NCI-H2107 (cell line): ENCODE measurements at places on chromosomes 3 and 15.
A peak's percentile ranks its signal among the peaks of the same experiment; 100 is the strongest.

DNA sequence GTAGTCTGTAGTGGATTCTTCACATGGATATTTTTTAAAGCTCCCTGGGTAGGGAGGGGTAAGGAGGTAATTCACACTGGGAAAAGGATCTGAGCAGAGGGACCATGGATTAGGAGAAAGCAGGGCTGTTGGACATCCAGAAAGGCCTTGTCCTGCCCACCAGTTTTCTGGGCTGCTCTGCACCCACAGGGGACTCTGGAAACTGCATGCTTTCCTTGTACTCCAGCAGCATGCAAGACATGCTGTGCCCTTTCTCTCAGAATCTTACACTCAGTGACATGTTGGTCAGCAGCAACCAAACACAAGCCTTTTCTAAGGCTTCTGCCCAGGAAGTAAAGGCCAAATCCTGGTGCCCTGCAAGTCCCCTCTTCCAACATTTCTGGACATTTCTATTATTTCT is 2.5 kb upstream of the FBN1 start:
- no peak for DNase-seq

GRCh38 chr3:11558002-11558401 is 85.7 kb downstream of the VGLL4 start:
- DNase-seq = no peak

DNA sequence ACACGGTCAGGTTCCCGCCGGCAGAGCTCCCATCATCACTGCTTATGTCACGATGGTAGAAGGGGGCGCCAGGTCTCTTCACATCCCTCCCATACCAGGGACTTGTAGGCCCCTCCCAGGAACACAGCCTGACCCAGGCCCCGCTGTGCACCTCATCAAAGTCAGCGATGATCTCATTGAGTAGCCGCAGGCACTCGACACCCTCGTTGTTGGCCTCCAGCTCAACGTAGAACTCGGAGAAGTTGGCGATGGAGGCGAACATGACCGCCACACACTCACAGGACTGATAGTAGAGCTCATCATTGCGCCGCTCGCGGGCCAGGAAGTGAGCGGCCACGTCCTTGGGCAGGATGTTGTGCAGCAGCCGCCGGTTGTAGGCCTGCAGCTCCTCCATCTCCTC is 89.2 kb downstream of the SEC22A start:
- no peak for DNase-seq

DNA sequence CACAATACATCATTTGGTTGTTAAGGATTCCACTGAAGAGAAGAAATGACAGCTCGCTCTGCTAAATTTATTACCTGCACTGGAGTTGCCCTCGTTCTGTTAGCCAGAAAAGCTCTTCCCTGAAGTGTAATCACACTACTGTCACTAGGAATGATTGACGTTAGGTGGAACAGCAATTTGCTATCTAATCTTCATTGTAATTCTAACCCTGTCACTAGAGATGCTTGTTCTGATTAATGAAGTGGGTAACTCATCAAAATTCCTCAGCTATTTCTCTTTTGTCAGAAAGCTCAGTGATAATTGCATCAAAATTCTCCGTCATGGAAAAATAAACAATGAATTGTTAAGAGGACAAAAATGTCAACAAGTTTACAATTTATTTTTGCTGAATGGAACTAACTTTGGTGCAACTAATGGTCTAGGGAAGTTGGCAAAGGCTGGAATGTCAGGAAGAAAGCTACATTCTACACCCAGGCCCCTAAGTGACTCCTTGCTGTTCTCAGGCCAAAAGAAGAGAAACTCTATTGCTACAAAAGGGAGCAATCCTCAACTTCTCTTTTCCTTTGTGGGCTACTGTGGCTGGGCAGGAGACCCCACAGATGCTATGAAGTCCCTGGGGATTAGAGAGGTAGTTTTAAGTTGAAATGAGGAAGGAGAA is 34.1 kb downstream of the CCDC191 start:
- DNase-seq = no peak

DNA sequence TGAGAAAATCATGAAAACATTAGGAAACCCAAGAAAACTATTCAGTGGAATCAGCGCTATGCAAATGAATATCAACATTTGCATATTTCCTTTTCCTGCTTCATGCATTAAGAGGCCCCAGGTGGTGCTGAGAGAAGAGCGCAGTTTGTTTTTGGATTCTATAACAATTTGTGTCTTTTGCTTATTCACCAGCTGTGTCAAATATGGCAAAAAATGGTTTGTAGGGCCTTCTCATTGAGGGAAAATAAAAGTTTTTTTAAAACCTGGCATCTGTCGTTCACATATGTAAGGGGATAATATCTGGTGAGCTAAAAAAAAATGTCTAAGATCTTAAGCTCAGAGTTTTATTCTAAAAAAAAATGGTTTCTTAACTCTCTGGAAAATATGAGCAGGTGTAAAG is 122.5 kb upstream of the ROBO2 start:
- no peak for DNase-seq

- DNase-seq = no peak
These were observed 77.4 kb downstream of the MB21D2 start for GRCh38 chr3:192840143-192840836.

- DNase-seq = peak; percentile 88
These were observed 284.2 kb upstream of the ATP11B start for GRCh38 chr3:182508919-182509711.

DNA sequence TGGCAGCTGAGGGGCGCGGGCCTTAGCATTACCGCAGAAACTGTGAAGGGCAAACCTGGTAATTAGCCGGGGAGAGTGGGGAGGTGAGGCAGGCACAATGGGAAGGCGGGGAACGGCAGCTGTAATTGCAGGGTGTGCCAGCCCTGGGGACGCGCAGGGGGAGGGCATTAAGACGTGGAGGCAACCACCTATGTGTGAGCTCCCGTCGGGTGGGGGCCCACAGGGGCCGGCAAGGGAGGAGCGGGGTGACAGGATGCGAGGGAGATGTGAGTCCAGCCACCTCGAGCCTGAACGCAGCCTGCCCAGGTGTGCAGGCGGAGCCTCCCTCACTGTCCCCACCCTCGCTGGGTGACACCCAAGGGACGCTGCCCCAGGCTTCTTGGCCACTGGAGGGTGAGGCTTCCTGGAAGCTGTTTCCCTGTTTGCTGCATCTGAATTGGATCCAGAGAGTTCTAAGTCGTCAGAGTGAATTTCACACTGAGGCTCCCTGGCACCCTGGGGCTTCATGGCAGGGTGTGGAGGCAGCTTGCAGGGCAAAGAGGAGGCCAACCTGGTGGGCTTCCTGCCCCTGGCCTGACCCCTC is 130.6 kb upstream of the MEF2A start:
- DNase-seq = peak; percentile 16

DNA sequence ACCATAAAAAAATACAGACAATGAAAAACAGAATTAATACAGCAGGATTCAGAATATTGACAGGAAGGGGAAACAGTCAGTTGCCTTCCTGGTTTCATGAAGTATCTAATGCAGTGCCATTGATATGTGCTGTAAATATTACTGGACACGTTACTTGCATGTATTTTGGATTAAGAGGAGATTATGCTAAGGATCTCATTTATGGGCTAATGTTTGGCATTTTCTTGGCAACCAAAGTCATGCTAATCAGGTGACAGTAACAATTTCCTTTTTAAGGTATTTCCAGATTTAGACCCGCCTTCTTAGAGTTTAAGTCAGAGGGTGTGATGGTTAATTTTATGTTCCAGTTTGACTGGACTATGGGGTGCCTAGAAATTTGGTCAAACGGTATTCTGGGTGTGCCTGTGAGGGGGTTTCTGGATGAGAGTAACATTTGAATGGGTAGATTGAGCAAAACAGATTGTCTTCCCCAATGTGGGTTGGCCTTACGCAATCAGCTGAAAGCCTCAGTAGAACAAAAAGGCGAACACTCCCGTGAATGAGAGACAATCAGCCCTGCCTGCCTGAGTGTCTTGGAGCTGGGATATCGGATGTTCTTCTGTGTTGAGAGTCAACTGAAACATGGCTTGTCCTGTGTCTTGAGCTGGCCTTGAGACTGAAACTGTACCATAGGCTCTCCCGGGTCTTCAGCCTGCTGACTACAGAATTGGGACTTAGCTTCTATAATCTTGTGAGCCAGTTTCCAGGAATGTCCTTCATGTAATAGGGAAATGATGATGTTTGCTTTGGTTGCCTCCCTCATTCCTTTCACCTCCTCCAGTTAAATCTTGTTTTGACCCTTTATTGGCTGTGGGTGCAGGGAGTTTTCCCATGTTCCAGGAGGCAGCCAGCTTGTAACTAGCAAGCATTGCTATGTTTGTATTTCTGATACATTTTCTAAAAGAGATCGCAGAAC is 10.5 kb downstream of the SQOR start:
- DNase-seq = no peak

DNA sequence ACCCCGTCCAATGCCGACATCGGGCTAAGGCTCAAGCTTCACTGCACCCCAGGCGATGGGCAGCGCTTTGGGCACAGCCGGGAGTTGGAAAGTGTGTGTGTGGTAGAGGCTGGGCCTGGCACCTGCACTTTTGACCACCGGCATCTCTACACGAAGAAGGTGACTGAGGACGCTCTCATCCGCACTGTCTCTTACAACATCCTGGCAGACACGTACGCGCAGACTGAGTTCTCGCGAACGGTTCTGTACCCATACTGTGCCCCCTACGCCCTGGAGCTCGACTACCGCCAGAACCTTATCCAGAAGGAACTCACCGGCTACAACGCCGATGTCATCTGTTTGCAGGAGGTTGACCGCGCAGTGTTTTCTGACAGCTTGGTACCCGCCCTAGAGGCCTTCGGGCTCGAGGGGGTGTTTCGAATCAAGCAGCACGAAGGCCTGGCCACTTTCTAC is 1.0 kb downstream of the PDE12 start:
- no peak for DNase-seq

- no peak for DNase-seq
These were observed 145.8 kb upstream of the THRB start for GRCh38 chr3:24640330-24640877.

DNA sequence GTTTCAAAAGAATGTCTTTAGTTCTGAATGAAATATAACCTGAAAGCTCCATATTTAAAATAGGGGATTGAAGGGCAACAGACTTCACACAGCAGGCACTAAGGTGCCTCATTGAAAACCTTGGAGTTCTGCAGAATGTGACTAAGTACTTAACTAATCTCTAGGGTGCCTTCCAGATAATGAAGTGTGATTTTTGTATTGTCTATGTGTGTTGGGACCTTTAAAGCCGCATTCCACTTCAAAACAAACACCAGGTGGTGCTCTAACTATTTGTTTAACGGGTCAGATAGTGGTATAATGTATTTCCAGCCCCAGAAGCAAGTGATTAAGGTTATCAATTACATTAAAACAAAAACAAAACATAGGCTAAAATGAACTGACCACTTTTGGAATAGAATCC is 28.0 kb downstream of the TFG start:
- DNase-seq = no peak

- DNase-seq = no peak
These were observed 2.8 kb upstream of the THSD4 start for GRCh38 chr15:71112429-71112828.

GRCh38 chr3:148062590-148062989 is 635.1 kb upstream of the AGTR1 start:
- DNase-seq = no peak

DNA sequence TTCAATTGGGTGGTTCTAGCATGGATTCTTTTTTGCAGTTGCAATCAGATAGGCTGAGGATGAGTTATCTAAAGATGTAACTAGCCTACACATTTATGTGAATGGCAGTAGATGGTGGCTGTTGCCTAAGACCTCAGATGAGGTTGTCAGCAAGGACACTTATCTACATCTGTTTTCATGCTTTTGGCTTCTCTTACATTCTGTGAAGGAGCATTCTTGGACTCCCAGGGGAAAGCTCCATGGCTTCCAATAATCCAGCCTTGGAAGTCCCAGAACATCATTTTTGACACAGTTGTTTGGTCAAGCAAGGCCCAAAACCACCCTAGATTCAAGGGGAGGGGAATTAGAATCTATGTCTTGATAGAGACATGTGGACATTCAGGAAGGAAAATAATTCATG is 332.2 kb upstream of the RBMS3 start:
- no peak for DNase-seq

- DNase-seq = no peak
These were observed 14.0 kb downstream of the VPS13C start for GRCh38 chr15:62046078-62046743.

DNA sequence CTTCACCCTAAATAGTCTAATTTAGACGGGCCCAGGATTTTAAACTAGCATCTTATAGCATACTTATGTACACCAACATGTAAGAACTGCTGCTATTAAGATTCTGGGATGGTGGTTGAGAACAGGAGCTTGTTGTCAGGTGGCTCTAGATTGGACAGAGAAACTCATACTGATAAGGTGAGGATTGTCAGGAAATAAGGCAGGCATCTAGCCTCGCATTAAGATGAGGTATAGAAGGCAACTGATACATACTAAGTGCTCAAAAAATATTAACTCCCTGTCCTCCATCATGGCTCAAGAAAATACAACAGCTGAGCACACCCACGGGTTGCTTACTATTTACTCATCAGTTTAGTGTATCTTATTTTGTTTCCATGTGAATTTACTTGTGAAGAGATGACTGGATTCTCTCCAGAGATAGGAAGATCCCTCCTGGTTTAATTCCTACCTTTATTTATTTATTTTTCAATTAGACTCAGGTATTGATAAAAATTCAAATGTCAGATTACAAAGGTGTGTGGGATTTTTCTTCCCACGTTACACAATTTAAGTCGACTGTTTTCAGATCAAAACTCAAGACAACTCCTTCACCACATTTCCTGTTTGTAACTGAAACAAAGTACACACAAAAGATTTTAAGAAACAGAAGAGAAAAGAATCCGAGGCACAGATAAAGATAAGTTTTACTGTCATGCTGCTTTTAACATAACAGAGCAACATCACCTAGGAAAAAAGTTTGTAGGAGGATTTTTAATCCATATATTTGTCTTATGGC is at the start of gene TRAT1:
TRAT1 (plus strand) TSS at position 664 of the 775 bp plus-strand sequence. CDS start 142 bp downstream, outside the sequence.
- DNase-seq = no peak

GRCh38 chr15:58240191-58240932 is 102.2 kb downstream of the AQP9 start:
- DNase-seq = no peak

GRCh38 chr15:51751697-51752683 is 593 bp downstream of the TMOD2 start:
- no peak for DNase-seq
